Trophoblast cell (in vitro differentiated cells and primary cell): ENCODE measurements at places on chromosomes 13 and 19.

GRCh38 chr19:55687281-55688201 is 12.5 kb downstream of the EPN1 start:
- no peak for DNase-seq

GRCh38 chr19:28943651-28944050 is 269.3 kb downstream of the UQCRFS1 start:
- DNase-seq = no peak

- peak; percentile 25 for DNase-seq
Observed at GRCh38 chr13:110306960-110307766, at the start of the genes COL4A1 and COL4A2. Gene COL4A1 (minus strand): TSS chr13:110307157. CDS start chr13:110307027, 130 bp downstream. Gene COL4A2 (plus strand): TSS chr13:110307284. CDS start chr13:110307904, 620 bp downstream.

DNA sequence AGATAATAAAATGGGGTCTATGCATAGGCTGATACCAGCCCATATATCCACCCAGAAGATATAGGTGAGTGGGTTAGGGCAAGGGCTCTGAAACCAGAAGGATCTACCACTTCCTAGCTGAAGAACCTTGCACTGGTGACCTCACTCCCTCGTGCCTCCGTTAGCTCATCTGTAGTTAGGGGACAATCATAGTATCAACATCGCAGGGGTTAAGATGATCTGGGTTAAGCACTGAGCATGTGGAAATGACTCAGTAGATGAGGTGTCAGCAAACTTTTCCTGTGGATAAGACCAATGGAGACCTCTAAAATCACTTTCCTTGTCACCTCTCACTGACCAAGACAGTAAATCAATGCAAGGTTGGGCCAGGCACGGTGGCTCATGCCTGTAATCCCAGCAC is 30.5 kb downstream of the TNFSF14 start:
- peak; percentile 8 for DNase-seq

DNA sequence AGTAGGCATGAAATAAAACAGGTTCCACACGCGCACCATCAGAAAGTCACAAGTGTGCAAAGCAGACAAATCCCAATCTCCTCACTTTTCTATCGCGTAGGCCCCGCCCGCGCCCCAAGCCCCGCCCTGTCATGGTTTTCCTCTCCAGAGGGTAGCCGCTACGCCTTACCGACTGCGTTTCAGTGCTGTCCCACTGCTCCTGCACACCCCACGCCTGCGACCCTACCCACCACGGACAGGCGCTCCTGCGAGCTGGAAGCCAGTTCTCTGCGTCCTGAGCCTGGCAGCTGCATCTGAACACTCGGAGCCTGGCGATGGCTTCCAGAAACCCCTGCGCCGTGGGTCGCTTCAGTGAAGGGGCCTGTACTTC is 379 bp upstream of the ZNF470 start:
- DNase-seq = peak; percentile 0

DNA sequence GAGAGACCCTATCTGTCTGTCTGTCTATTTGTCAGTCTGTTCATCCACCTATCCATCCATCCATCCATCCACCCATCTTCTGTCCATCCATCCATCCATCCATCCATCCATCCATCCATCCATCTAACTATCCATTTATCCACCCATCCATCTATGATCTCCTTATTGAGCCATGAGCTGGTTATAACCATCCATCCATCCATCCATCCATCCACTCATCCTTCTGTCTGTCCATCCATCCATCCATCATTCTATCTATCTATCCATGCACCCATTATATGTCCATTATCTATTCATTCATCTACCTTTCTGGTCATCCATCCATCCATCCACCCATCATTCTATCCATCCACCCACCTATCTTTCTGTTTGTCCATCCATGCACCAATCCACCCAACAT is 44.6 kb downstream of the NWD1 start:
- DNase-seq = no peak

GRCh38 chr19:39327363-39328045 is 6.8 kb upstream of the LRFN1 start:
- DNase-seq = no peak
